Astrocyte of the cerebellum (primary cell): ENCODE measurements at places on chromosomes 5 and 9.

- DNase-seq, result no peak
Measured at GRCh38 chr5:109703829-109704228, 14.1 kb downstream of the MAN2A1 start.

DNA sequence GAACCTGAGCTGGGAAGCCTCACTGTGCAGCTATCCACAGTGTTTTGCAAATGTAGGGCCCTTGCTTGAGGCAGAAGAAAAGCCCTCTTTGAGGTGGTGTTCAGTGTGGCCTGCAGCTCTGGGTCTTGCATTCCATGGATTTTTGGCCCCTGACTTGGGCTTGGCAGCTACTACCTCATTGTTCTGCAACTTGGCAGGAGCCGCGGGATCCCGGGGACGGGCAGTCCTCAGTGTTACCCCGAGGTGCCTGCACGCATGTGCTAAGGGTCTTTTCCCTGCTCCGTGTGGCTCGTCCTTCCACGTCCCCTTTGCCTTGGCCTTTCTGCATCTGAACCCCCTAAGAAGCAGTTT lies 39.8 kb downstream of the NEK6 start:
- peak; percentile 97 for DNase-seq

DNA sequence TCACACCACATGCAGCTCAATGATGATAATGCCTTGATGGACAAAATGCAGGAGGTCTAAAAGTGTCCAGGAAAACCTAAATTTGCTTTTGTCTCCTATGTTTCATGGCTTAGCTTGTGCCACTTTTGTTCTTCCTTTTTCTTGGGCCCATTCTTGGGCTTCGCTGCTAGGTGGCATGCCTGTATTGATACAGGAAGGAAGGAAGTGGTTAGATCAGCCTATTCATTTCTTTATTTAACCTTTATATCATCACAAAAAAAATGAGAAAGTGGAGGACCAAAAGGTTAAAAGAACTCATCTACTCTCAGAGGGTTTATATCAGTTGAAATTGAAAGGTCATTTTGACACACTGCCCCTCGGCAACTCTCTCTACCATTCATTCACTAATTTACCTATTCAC lies 260.2 kb downstream of the ARHGAP26 start:
- no peak for DNase-seq

GRCh38 chr5:81786991-81787390 lies 36.1 kb upstream of the SSBP2 start:
- DNase-seq, result no peak

DNA sequence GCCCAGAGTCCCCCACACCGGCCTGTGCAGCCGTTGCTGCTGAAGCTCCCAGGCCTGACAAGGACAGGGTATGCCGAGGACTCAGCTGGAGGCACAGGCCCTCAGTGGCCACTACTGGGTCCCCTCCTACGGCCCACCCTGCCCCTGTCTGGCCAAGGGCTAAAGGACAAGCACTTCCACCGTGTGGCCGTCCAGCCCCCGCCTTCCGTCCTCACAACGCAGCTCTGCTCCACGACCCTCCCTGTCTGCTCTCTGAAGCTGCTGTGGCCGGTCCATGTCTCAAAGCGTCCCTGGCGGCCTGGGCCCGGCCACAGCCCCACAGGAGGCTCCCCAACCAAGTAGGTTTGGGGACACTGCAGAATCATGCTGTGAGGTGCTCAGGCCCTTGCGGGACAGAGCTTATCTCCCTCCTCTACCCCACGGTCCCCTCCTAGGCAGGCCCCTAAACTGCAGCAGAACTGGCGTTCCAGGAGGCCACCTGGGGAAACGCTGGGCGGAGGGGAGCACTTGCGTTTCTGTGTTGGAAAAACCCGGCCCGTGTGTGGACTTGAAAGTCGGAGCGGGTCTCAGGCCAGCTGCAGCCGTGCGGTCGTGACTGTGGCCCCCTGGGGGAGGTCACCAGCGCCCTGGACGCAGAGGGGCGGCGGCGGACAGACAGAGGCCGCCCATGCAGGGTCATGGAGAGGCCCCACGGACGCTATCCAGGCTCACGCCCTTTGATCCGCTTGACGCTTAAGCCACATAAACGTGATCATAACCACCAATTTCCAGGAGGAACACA lies 45.6 kb downstream of the NKD2 start:
- no peak for DNase-seq

- DNase-seq, result no peak
Measured at GRCh38 chr5:68232277-68232676, 16.7 kb downstream of the PIK3R1 start.

DNA sequence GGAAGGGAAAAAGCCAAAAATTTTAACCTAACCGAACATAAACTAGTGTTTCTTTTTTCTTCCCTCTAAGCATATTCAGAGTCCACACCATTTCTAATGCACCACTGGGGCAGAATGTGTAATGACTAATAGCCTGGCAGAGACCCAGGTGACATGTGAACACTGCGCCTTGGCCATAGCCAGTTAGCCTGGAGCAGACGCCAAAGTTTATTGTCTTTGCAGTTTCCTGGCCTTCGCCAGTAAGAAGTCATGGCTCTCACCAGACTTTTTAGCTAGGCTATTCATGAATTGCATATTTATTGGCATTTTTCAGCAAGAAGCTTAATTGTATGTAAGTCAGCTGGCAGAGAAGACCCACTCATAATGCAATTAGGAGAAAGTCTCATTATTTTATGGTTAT lies 182.8 kb upstream of the SLC27A6 start:
- DNase-seq, result peak; percentile 97

- no peak for DNase-seq
Measured at GRCh38 chr9:108017671-108018070, 528.1 kb upstream of the KLF4 start.

- no peak for DNase-seq
Measured at GRCh38 chr5:114243281-114243971, 118.4 kb upstream of the KCNN2 start.

GRCh38 chr9:18478501-18479361 lies 4.8 kb downstream of the ADAMTSL1 start:
- DNase-seq, result no peak

DNA sequence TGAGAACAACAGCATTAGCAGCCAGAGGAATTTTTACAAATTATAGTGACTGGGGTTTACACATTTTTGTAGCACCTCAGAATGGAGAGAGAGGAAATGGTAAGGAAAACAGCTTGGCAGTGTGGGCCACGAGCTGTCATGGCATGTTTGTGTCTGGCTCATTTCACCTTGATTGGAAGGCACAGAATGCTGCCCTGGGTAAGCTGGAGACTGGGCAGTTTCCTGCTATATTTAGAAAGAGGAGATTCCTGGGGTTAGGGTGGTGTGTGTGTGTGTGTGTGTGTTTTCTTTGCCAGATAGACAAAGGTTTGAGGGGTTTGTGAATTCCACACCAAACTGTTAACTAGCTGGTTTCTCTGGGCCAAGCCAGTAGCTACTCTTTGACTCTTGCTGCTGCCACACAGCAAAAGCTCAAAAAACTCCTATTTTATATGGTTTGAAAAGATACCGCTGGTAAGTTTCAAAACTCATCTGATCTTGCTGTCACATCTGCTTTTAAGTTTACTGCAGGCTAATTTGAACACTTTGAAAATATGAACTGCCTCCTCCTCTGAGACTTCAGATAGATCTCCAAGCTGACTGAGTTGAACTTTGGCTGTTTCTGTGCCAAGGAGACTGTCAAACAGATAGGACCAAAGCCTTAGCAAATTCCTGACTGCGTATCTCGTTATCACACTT lies 9.1 kb downstream of the ARHGAP26 start:
- DNase-seq, result peak; percentile 4

GRCh38 chr5:172527559-172527958 lies 73.2 kb upstream of the SH3PXD2B start:
- no peak for DNase-seq

- DNase-seq, result peak; percentile 48
Measured at GRCh38 chr9:2216591-2216990, 201.4 kb downstream of the SMARCA2 start.

DNA sequence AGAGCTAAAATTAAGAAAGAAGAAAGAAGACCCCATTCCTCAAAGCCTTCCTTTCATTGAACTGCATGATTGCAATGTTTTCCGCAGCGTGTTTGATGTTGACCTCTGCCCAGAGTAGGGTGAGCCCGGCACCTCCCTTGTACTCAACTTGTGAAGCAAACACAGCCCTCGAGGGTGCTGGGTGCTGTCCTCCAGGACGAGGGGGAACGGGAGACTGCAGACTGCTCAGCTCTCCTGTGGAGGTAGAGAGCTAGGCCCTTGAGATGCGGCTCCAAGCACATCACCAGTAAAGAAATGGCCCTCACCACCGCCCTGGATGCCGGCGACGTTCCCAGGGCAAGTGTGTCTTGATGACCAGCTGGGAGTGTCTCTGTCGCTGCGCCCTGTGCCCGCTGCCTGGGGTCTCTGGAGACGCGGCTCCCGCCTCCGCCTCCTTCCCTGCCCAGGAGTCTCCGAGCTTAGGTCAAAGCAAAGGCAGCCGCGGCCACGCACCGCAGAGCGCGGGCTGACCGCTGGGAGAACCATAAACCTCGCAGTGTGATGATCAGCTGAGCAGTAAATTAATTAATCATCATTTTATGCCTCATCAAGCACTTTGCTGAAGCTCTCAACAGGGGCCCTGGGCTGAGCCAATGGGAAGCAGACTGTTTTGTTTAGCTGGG lies 108.7 kb downstream of the IRX2 start:
- peak; percentile 69 for DNase-seq

DNA sequence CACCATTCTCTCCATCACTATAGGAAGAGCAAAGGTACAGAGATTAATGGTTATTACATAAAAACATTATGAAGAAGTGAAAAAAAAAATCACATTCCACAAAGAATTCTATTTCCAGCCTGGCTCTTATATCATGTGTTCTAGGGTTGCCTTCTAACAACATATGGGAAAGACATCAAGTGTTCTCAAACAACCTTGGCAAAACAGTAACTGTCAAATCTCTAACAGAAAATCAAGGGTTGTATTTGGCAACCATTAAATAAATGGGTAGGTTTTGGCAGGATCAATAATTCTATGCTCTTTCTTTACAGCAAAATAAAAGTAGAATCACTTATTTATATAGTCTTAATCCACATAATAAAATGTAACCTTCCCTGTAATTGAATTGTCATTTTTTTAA lies 728.9 kb downstream of the MAT2B start:
- DNase-seq, result no peak

GRCh38 chr9:96137671-96138429 lies 164.1 kb downstream of the HSD17B3 start:
- DNase-seq, result no peak

DNA sequence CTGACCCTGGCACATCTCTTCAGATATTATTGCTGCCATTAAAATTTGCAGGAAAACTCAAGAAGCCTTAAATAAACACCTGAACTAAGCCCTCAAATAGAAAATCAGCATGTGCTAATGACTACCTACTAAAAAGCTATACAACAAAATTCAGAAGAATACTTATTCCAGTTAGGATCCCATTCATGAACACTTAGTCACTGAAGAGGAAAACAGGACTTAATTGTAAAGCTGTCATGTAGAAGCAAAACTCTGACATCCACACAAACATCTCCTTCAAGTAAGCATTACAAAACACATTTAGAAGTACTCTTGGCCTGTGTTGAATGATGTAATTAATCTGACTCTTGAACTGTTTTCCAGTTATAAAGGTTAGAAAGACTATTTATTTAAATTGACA lies 19.9 kb downstream of the ELL2 start:
- no peak for DNase-seq

- peak; percentile 47 for DNase-seq
Measured at GRCh38 chr9:128972956-128973355, 25.5 kb downstream of the NUP188 start.

DNA sequence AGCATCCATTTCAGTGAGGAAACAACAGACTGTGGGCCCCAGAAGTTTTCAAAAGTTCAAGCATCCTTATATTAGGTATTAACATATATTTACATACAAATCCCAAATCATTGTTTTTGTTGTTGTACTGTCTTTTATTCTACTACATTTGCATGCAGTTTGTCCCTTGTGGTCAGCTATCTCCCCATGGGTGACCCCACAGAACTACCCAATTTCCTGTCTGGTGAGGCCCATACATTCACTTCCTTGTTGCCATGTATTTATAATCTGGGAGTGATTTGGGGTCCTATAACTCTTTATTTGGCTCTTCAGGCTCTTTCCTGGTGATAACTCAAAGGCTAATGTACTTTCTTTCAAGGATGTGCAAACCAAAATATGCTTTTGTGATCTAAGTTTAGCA lies 3.3 kb upstream of the CD180 start:
- no peak for DNase-seq

DNA sequence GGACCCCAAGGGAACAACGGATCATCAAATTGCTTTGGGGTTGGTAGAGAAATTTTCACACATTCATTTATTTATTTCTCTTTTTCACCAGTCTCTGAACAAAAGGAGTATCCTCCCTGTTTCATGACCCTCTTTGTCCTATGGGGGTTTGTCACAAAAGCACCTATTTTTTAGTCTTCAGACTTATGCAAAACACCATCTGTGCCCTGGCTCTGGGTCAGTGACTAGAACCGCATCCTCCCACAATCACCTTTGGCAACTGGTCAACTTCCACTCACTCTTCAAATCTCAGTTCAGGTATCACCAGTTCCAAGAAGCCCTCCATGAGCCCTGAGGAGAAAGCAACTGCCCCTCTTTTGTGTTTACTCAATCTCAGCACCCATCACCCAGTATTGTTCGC lies 395.7 kb downstream of the CDK5RAP2 start:
- DNase-seq, result no peak

- no peak for DNase-seq
Measured at GRCh38 chr5:59905188-59905587, 11.7 kb upstream of the PDE4D start.

GRCh38 chr9:91187965-91188344 lies 173.8 kb downstream of the AUH start:
- DNase-seq, result peak; percentile 93

GRCh38 chr9:114233491-114234185 lies 78.3 kb downstream of the COL27A1 start:
- DNase-seq, result no peak

DNA sequence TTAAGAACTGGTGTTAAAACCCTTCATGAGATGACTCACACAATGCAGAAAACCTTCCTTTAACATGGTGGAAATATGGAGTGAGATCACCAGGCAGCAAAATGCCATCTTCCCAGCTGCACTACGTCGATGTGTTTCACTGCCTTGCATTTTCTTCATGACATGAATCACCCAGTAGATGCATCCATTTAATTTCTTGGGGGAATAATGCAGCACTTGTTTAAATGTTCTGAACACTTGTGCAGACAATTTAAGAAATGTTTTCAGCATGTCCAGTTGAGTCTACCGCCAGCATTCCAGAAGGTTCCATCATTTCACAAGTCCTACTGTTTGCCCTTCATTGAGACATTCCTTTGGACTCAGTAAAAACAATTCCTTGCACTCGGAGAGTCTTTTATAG lies 81.6 kb downstream of the ADAMTS16 start:
- no peak for DNase-seq

GRCh38 chr5:177300236-177300880 lies 3.2 kb downstream of the RAB24 start:
- DNase-seq, result peak; percentile 55

- no peak for DNase-seq
Measured at GRCh38 chr9:83511051-83511450, 27.1 kb downstream of the FRMD3 start.

GRCh38 chr5:123000731-123001130 lies 35.8 kb downstream of the PPIC start:
- DNase-seq, result no peak
